GM04503 (cell line): ENCODE measurements at places on chromosomes 4 and X.

- DNase-seq = no peak
Measured at GRCh38 chr4:123291329-123291728, 105.3 kb upstream of the SPRY1 start.

- no peak for DNase-seq
Measured at GRCh38 chr4:73631565-73632226, 11.5 kb upstream of the RASSF6 start.

GRCh38 chr4:61934198-61934597, 734.1 kb downstream of the ADGRL3 start:
- no peak for DNase-seq

GRCh38 chrX:150854856-150855255, 43.6 kb downstream of the CD99L2 start:
- no peak for DNase-seq

DNA sequence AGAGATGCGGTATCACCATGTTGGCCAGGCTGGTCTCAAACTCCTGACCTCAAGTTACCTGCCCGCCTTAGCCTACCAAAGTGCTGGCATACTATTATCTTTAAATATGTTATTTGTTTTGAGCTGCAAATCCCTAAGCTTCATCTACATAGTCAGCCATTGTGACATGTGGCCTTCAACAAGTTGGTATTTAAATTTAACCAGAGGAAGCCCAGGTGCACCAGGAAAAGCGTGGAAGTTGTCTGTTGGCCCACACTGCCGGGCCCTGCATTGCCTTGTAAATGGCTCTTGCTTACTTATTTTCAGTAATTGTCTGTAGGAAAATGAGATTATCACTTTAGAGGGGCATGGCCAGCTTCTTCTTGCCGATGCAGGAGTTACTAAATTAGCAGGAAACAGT, 6.0 kb downstream of the WWC2 start:
- DNase-seq = no peak

- peak; percentile 91 for DNase-seq
Measured at GRCh38 chrX:46791927-46792809, 33.2 kb upstream of the SLC9A7 start.

GRCh38 chr4:18938343-18939099, 917.0 kb upstream of the LCORL start:
- DNase-seq = no peak

DNA sequence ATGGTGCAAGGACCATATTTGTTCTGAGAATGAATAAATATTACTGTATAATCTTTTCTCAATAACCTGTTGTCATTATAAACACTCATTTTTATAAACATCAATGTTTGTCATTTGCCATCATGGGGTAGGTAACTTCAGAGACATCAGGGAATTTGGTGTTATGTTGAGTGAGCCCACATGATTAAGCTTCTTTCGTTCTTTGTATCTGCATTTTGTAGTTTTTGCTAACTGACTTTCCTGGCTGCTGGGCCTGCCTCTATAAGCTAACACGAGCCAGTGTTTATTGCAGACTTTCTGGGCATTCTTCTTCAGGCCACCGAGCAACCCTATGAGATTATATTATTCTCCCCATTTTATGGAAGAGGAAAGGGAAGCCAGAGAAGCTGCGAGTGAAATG, 48.8 kb upstream of the MTMR1 start:
- DNase-seq = no peak

GRCh38 chrX:39852491-39852890, 245.3 kb downstream of the BCOR start:
- no peak for DNase-seq

GRCh38 chrX:148577741-148578140, 77.3 kb downstream of the AFF2 start:
- DNase-seq = no peak

GRCh38 chr4:155690044-155690837, 23.6 kb downstream of the GUCY1A1 start:
- no peak for DNase-seq

DNA sequence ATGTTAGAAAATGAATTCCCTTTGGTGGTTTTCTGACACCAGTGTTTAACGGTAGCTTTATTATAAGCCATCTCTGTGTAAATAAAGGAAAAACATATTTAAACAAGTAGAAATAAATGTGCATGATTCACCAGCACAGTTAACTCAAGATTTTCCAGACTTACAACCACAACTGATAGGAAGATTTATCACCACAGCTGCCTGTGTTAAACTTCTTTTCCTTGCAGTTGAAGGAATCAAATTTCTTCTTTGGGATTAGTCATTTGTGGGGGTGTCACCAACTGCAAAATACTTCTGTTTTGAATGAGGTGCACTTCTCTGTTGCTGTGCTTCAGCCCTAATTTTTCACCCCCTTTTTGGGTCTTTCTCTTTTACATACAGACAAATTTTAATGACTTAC, 128.1 kb upstream of the STK26 start:
- peak; percentile 11 for DNase-seq

DNA sequence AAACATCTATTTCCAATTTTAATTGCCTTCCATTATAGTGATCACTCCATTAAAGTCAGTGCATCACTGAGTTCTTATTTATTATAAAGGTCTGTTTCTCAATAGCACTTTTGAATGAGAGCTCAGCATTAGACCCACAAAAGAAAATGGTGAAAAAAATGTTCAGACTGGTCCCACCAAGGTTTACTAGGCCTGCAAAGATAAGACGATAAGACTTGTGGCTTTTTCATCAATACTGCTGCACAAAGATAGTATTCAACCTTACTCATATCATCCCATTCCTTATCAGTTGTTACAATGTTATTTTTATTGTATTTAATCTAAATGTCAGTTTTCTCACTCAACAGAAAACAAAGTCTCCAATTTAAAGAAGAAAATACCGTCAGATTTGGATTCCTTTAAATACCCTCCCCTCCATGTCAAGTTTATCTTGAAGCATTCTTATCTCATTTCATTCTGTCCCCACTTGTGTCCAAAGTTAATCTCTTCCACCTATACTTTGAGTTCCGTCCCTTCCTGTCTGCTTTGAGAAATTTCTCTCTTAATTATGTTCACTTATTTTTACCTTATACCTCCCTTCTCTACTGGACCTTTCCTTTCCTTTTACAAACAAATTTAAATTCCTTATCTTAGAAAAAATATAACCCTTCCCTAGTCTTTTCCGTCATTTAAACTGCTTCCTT, 140.0 kb downstream of the GASK1B start:
- DNase-seq = no peak
